Panc1 (cell line): ENCODE measurements at places on chromosomes 11 and 22.

DNA sequence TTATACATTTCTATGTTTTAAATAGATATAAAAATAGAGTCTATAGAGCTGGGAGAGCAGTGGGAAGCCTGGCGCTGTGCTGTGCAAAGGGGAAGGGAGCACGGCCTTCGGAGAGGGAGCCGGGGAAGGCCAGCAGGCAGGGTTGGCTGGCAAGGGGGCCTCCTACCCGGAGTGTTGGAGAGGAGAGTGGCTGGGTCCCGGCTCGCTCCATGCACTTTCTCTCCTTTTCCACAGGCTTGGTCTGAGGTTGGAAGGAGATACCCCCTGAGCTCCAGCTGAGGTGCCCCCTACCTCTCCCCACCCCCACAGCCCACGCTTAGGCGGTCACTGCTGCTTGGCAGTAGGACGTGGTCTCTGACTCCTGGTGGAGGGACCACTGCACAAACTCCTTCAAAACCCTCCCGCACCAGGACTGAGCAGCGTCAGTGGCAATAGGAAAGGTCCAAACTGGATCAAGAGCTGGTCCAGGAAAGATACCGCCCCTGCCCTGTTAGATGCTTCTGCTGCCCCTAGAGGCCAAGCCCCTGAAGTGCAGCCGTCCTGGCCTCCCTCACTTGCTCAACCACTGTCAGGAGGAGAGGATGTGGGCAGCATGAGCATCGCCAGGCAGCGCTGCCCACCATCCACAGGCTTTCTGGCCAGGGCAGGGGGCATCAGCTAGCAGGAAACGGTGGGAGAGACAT lies 52.9 kb downstream of the SYT13 start:
- peak; percentile 36 for DNase-seq

DNA sequence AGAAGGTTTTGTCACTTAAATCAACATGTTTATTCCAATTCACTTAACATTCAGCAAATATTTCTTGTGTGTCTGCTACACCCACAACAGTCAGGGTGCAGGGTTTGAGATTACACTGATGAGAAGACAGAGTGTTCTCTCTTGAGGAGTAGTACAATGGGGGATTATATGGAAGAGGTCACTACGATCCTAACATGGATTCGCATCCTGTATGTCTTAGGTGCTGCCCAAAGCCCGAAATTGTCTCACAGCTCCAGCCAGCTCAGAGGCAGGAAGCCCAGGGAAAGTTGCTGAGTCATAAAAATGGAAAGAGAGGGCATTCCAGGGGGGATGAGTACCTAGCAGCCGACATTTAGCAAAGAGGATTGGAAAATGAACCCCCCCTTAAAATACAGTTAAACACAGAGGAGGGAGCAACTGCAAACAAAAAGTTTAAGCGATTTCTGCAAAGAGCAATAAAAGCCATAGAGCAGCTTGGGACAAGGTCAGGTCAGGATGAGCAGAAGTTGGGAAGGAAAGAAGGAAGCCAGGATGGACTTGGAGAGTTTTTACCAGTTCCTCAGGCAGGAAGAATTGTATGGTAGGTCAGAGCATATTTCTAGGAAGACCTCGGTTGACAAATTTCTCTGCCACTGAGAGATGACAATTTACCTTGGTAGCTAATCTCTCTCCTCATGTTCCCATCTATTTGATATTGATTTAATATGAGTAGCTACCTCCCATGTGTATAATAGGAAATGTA lies 49.5 kb downstream of the IGLL5 start:
- DNase-seq, result no peak

GRCh38 chr22:29116397-29117123 lies 43.7 kb downstream of the KREMEN1 start:
- no peak for DNase-seq

- no peak for DNase-seq
Measured at GRCh38 chr11:21820176-21820575, 372.7 kb upstream of the ANO5 start.

- no peak for DNase-seq
Measured at GRCh38 chr11:74322667-74323066, 11.2 kb upstream of the P4HA3 start.

DNA sequence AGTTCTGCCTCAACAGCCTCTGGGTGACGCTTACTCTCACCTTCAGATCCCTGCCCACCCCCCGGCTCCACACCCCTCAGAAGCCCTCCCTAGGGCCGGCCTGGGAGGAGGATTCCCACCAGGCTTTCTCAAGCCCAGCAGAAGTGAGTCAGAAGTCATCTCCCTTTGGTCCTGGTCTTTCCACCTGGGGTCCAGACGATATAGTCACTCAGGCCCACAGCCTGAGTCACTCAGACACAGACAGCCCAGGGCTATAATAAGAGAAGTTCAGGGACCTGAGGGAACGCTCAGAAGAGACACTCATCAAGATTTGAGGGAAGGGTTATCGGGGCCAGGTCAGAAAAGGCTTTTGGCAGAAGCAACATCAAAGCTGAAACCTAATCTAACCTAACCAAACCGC lies 127.1 kb downstream of the SPATA19 start:
- DNase-seq, result no peak

DNA sequence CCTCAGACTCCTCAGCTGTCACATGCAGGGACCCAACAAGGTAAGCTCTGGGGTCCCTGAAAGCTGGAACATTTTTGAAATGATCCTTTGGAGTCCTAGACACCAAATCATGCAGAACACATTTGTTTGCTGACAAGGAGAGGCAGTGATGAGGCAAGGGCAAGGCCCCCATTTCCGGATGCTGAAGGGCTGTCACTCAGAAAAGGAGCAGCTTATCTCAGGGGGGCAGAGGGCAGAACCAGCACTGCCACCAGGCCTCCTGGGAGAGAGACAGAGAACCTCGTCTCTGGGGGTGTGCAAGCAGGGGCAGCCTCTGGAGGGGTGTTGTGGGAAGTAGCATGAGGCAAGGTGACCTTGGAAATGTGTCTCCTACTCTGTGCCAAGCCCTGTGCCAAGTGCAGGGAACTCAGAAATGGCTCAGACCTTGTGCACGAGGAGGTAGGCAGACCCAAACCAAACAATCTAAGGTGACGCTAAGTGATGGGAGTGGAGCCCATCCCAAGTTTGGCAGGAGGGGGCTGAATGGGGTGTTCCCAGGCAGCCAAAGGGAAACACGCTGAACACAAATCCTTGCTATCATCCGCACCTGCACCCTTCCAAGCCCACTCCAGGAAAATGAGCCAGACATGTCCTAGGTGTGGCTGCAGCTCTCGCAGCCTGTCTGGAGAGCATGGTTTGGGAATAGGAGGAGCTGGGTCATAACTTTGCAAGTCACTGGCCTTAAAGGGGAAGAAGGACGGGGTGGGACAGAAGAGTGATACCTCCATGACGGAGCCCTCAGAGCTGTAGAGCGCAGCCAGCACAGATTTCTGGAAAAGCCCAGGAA lies 94.2 kb downstream of the PDE2A start:
- no peak for DNase-seq

DNA sequence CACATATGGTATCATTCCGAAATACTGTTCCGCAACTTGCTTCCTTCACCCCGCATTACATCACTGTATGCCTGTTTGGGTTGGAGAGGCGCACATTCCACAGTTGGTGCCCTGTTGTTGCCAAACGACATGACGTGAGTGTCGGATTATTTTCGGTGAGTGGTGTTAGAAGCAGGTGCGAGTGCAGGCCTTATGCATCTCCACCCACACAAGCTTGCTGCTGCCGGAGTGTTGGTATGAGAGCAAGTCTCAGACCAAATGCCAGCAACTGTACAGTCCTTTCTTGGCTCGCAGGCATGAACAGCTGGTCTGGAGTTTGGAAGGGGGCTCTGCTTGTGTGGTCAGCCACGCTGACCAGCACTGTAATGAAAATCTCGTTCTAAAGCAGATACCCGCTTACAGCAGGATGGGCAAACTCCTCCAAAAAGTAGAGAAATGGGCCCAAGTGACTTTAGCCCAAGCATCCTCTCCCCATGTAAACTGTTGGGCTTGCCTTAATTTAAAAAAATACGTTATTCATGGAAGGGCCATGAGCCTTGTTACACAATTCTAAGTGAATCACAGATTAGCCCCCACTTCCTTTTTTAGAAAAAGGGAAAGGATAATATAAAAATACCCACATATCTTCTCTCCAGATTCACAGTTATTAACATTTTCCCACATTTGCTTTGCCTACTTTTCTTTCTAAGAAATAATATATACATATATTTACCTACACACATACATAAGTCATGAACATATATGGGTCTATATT lies 48.7 kb upstream of the OR9Q1 start:
- no peak for DNase-seq

DNA sequence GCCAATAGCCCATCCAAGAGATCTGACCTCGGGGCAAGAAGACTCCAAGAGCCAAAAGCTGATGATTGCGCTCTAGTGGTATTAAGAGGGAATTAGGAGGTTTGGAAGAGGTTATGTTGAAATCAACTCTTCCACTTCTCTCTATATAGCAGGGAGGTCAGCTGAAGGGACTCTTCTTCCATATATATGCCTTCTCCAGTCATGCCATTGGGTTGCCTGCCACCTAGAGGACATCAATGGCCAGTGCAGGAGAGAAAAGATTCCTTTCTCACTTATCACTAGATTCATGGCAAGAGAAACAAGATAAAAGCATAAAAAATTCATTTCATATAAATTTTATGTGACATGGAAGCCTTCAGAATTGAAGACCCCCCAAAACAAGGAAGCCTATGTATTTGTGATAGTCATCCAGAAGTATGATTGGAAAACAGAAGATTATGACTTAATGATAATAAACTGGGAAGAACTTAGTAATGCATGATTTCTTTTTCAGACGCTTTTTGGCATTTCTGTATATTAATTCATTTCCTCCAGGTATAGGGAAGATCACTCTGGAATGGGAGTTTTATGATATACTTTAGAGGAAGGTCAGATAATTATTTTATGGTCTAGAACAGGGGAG lies 435.1 kb upstream of the DDI1 start:
- DNase-seq, result peak; percentile 24

DNA sequence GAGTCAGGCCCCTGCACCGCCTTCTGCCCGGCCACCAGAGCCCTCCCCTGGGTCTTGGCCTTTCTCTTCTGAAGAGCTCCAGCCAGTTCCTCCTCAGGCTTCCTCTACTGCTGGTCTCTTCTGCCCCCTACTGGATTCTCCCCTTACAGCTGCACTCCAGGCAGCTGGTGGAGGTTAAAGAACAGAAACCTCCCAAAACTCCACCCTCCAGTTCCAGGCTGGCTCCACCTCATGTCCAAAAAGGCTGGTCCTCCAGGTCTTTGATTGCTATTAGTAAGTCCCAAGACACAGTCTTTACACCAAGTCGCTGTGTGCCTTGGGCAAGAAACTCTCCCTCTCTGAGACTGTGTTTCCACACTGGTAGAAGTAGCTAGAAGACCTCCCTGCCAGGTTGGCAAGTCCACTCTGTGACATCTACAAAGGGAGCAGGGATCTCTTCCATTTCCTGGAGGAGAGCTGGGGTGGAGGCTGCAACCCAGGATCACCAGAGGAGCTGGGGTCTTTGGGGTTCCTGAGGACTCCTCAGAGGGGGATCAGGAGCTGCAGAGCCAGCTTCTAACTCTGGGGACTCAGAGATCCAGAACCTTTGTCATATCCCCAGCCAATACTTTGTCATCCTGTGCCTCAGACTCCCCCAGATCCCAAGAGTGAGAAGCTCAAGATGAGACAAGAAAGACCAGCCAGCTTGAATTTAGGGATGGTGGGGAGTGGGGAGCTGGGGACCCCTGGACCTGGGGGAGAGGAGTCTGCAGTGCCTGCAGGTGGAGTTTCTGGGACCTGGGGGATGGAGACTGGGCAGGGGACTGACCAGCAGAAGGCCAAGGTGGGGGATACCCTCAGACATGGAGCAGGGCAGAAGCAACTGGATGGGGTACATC lies 3.4 kb upstream of the IGLL5 start:
- no peak for DNase-seq

DNA sequence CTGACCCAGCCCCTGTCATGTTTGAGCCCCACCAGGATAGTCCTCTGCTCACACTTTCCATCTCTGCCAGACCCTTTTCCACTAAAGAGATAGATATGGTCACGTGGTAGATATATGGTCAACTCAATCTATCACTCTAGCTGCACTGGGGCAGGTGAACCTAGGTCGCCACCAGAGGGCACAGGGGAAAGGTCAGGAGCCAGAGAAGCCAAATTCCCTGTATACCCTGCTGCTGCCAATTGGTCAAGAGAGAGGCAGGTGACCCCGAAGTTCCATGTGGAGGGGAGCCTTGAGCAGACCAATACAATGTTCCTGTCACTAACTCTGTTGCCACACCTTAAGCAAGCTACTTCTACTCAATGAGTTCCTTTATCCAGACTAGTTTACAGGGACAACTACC lies 101.1 kb upstream of the GALNT18 start:
- no peak for DNase-seq

DNA sequence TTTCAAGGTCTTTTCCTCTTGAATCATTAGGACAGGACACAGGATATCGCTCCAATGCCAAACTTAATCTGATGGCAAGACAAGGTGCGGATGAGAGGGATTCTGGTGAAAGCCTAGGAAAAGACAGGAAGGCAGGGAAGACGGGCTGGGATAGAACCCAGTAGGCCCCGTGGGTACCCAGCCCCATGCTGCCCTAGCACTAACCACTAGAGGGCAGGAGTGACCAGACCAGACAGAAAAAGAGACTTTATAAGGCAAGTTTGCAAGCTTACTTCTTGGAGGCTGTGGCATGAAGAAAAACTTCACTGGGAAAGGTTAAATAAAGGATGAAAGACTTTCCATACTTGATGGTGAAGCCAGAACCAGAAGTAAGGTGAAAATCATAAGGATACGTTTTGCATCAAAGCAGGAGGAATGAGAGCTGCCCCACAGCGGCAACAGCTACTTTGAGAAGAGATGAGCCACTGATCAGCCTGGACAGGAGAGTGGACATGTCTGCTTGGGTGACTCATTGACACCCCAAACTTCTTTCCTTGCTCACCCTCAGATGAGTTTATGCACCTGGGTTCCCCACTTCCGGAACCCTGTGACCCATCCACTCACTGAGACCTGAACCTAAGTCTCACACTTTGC lies 39.8 kb downstream of the SYN3 start:
- peak; percentile 42 for DNase-seq
